ENCODE measurements at places on chromosomes 4 and X. TPM values are rescaled to one million over a fixed set of nuclear protein-coding genes. Genes with fewer than 3 reads are reported as not detected.

GRCh38 chrX:9492901-9493300 lies 28.0 kb downstream of the TBL1X start:
- no peak for DNase-seq

GRCh38 chr4:98242538-98242937 lies 18.6 kb upstream of the RAP1GDS1 start:
- no peak for DNase-seq

Gene NAT8L
- 0.09 TPM for total RNA-seq

Gene AFM
- not detected for total RNA-seq

Gene MAGEA9B
- total RNA-seq = not detected

Gene SORCS2
- 0.27 TPM for total RNA-seq

Gene TASL
- total RNA-seq = not detected

- peak; percentile 95 for DNase-seq
These were observed 646.0 kb downstream of the RPA4 start for GRCh38 chrX:97529536-97530200.

- DNase-seq = no peak
These were observed 412.1 kb downstream of the SMARCA1 start for GRCh38 chrX:129111081-129111798.

GRCh38 chr4:105520819-105521790 lies 31.3 kb upstream of the ARHGEF38 start:
- peak; percentile 50 for DNase-seq

Gene RAB33A
- 3.0 TPM for total RNA-seq

- DNase-seq = peak; percentile 6
These were observed 17.6 kb downstream of the TRIM61 start for GRCh38 chr4:164959896-164960295.

GRCh38 chrX:108036298-108036973 lies 8.4 kb upstream of the VSIG1 start:
- peak; percentile 85 for DNase-seq

Gene EDA2R
- total RNA-seq = 9.2 TPM

Gene MSN
- total RNA-seq = 175 TPM

- DNase-seq = no peak
These were observed 174.4 kb upstream of the ATP6AP2 start for GRCh38 chrX:40406330-40406859.

Gene PABPC1L2A
- not detected for total RNA-seq

DNA sequence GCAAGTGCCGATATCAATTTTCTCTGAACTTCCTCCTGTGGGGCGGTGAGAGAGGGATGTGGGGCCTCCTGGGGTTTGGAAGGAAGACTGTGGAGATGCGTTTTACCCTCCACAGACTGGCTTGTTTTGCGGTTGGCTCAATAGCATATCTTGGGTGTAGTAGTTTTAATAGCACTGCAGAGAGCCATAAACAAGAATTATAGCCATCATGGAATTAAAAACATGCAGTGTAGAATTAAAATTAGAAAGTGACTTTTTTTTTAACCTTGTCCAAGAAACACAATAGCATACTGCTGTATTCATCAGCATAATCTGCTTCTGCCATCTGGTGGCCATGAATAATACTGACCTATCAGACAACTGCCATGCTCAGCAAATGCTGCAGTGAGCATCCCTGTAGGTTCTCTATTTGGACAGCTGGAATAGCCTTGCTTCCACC lies 47.3 kb upstream of the SCML1 start:
- peak; percentile 81 for DNase-seq

- peak; percentile 80 for DNase-seq
These were observed 90.6 kb downstream of the DCAF8L2 start for GRCh38 chrX:27680726-27681125.

Data from fibroblast of the aortic adventitia (primary cell).